Forelimb muscle (tissue), 1 donor: ENCODE measurements at places on chromosomes 5 and 9. TPM values are rescaled to one million over a fixed set of nuclear protein-coding genes. Genes with fewer than 3 reads are reported as not detected.

GRCh38 chr5:179716286-179716685 lies 16.3 kb upstream of the MAML1 start:
- DNase-seq: no peak

GRCh38 chr5:177546258-177546741 lies 8.1 kb downstream of the FAM193B start:
- DNase-seq: no peak

DNA sequence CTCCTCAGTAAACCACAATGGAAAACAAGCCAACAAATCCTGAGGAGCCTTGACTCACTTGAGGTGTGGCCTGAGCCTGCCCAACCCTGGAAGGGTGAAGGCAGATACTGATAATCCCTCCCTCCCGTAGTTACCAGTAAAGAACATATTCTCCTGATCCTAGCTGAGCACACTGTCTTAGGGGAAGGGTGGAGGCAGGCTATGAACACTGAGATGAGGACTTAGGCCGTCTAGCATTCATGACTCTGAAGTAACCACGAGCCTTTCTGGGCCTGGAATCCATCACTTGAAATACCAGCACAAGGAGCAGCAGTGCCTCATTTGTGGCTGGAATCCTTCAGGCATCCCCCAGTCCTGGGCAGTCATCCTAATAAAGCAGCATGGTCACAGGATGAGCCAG lies 124.5 kb upstream of the PRLR start:
- no peak for DNase-seq

DNA sequence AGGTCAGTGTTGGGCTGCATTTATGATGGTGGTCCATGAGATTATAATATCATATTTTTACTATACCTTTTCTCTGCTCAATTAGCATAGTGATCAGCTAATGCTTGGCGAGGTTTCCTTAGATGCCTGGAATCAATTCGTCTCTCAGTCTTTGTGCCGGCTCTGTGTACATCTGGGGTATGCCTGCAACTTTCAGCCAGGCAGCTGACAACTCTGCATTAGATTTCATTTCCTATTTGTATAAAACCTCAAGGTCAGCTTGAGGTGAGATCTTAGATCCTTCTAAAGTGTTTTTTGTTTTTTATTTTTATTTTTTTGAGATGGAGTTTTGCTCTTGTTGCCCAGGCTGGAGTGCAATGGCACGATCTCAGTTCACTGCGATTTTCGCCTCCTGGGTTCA lies 86.8 kb downstream of the MELK start:
- DNase-seq: no peak

- no peak for DNase-seq
These were observed 7.5 kb downstream of the TDRD7 start for GRCh38 chr9:97419309-97419867.

GRCh38 chr5:117624201-117624600 lies 1049.6 kb upstream of the SEMA6A start:
- no peak for DNase-seq

GRCh38 chr5:118060833-118061232 lies 927.5 kb downstream of the DTWD2 start:
- DNase-seq: no peak

- DNase-seq: no peak
These were observed 1.2 kb downstream of the ERCC8 start for GRCh38 chr5:60943624-60944023.

DNA sequence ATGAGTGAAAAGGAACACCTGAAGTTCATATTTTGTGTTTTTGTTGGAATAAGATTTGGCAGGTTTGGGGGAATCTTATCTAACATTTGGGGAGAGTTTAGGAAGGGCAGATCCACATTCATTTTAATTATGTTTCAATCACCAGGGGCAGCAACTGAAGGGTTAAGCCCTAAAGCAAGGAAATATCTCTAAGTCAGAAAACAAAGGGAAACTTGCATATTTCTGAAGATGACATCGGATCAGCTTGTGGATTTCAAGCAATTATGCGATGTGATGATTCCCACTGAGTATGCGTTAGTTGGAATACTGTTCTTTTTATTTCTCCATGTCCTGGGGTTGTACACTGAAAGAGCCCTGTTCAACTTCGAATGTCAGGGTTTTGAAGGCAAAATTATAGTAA lies 59.8 kb upstream of the NFIB start:
- no peak for DNase-seq

GRCh38 chr5:159240301-159240870 lies 22.7 kb upstream of the UBLCP1 start:
- DNase-seq: no peak

The FBN2 gene
- 41.0 TPM for polyA plus RNA-seq

The RXFP3 gene
- polyA plus RNA-seq: not detected
